DMS79 (cell line): ENCODE measurements at places on chromosomes 7 and 10.
A peak's percentile ranks its signal among the peaks of the same experiment; 100 is the strongest.

DNA sequence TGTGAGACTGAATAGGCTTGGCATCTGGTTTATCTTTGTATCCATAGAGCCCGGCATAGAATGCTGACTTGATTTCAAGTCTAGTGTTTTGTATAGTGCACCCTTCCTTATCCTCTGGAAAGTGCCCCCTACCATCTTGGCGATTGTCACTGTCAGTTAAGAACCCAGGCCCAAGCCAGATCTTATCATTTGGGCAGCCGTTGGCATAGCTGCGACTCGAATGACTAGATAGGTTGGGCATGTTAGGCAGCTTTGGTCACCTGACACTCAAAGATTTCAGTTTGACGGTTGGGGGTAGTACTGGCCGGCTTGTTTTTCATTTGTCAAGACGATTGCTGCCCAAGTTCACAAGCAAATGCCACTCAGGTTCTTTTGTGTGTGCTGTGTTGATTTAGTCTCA lies 6.6 kb downstream of the NIPSNAP2 start:
- DNase-seq = no peak

GRCh38 chr7:46559194-46559832 lies 638.2 kb upstream of the IGFBP3 start:
- DNase-seq = no peak

DNA sequence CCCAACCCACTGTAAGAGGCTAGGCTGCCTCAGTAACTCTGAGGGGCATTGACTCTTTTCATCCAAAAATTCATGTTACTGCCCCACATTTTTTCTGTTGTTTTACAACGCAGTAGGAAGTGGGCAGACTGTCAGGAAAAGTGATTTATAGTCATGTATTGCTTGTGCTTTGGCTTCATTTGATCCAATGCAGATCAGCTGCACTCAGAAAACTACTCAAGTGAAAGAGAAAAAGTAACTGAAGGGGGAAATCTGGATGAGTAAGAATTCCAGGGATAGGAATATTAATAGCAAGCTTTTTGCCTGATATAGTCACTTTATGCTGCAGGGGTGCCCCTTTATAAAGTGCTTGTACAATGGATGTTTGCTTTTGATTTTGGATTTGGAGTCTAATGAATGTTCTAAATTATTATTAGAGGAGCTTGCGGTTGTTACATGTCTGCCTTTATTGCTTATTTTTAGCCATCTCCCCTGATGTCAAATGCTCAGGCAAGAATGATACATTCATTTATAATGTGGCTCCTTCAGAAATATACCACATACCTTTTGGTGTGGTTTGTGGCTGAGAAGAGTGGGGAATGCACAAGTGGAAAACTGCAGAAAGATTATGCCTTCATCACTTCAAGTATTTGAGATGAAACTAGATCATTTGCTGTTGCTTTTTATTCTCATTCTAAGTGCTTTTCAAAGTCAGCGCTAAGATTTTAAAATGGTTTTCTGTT lies 86.1 kb downstream of the EGFR start:
- DNase-seq = peak; percentile 52

GRCh38 chr10:11074536-11075267 lies 57.0 kb downstream of the CELF2 start:
- DNase-seq = no peak

DNA sequence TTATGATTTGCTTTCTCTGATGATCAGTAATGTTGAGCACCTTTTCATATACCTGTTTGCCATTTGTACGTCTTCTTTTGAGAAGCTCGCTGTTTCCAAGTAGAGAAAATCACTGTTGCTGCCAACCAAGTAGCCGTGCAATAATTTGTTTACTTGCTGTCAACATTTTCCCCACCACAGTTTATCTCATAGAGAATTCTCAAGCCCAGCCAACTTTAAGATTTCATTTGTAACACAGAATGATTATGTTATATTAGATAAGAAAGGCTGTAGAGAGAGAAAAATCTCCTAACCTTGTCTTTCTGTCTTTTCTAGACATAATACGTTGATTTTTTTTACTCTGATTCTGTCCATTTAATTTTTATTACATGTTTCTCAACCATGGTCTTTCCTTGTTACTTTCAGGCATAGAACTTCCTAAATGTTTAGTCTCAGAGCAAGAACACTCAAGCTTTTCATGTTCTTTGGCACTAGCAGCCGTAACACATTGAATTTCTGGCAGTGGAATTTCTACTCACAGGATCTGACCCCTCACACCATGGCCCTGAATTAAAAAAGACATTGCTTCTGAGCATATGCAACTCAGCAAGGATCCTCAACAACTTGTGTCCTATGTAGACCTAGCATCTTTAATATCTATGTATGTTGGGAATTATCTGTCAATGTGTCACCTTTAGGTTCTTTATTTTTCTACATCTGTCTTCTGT lies 23.1 kb downstream of the RPA3 start:
- no peak for DNase-seq

GRCh38 chr10:6178581-6178980 lies 24.2 kb upstream of the PFKFB3 start:
- DNase-seq = no peak

GRCh38 chr7:1242606-1243289 lies 10.1 kb downstream of the UNCX start:
- no peak for DNase-seq

DNA sequence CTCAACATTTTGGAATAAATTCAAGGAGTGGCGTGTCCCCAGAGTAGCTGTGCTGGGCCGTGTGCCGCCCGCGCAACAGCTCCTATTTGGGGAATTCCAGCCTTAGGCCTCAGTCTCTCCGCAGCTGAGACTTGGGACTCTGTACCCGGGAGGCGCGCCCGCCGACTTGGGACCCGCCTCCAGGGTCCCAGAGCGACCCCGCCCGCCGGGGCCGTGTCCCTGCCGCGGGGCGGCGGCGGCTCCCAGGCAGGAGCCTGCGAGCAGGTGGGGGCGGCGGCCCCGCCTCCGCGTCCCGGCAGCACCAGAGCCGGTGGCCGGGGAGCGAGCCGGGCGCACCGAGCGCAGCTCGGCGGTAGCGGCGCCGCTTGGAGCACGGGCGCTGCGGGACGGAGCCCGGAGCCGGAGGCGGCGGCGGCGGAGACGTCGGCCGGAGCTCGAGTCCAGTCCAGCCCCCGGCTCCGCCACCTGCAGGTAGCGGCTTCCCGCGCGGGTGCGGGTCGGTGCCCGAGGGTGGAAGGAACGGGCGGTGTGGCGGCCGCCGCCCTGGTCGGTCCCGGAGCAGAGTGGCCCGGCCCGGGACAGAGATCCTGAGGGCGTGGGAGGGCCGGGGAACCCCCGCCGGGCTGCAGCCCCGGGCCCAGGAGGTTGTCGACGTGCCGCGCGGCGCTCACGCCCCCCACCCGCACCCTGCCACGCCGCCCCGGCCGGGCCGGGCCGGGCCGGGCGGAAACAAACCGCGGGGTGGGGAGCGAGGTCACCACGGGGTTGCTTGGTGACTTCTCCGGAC lies at the start of gene WIPF3:
WIPF3 (plus strand) TSS at position 301 of the 787 bp plus-strand sequence. CDS start 28,217 bp downstream, outside the sequence.
- no peak for DNase-seq

DNA sequence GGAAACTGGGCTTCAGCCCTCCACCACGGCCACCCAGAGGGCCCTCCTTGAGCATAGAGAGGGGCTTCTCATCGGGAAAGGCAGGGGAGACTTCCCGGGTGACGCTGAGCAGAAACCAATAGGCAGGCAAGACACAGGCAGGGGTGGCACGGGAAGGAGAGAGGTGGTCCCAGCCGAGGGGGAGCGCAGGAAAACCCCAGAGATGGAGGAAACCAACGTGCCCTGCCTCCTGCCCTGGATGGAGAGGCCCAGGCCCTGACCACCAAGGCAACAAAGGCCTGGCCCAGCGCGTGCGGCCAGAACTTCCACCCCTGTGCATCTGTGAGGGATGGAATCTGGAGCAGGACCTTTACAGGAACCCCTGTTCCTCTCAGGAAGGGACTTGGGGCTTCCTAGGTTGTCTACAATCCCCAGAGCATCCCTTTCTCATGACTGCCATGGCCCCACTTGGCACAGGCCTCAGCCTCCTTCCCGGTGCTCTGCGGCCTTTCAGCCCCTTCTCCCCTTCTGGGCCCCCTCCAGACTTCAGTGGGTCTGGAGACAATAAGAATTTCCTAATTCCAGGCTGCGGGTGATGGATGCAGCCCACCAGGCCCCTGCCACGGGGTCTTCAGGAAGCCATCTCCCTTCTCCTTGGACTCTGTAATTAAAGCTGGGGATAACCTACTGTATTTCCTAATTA lies 137.0 kb upstream of the RET start:
- DNase-seq = no peak

- DNase-seq = no peak
These were observed 15.8 kb downstream of the ANKRD22 start for GRCh38 chr10:88835910-88836221.

DNA sequence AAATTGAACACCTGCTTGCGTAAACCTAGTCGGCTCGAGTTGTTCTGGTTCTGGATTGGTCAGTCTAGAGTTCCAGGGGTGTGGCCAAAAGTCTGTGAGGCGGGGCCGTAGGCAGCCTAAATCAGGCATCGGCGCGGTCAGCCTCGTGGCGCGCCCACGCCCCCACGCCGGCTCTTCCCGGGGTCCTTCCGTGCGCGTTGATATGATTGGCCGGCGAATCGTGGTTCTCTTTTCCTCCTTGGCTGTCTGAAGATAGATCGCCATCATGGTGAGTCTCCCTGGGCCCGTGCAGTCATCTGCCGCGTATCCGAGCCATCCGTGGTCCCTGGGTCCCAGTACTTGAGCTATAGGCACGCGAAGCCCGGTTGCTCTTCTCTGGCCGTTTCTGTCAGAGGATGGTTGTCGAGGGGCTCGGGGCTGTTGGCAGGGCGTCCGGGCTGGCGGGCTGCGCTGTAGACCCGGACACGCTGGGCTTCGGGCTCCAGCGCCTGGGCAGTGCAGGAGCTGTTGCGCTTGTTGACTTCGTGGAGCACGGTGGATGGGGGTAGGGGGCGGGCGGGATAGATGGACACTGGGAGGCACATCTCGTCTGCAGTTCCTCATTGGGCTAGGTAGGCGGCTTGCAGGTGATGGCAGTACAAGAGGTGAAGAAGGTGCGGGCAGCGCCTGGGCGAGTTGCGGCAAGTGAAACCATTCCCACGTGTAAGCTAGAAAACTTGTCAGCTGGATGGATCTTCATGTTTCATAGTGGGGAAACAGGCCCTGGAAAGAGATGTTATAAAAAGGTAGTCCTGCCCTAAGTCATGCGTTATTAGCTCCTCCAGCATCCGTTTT lies at the start of gene RPS24:
RPS24 (plus strand) TSS at position 227 of the 834 bp plus-strand sequence; CDS start at position 266, 39 bp downstream.
- DNase-seq = peak; percentile 80

DNA sequence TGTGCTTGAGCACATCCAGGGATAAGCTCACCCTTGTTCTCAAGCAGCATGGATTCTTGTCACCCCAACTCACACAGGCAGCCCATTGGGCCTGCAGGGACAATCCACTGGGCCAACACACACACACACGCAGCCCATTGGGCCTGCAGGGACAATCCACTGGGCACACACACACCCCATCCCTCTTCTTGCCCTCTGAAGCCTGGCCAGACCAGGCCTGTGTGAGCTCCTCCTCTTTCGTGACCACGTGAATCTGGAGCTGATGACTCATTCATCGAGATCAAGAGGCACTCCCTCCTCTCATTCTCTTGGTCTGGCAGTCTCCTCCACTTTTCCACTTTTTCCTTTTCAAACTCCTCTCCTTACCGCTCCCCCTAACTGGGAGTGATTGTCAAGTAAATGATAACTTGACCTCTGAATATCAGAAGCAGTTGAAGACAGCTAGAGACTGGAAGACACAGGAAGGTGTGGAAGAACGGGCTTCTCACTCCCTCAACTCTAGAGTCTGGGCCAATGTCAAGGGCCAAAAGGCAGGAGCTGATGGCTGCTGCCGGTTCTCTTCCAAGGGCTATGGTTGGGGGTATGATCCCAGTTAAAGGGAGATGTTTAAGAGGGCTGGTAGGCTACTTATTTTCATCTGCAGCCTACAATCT lies 89.7 kb downstream of the HIPK2 start:
- no peak for DNase-seq

DNA sequence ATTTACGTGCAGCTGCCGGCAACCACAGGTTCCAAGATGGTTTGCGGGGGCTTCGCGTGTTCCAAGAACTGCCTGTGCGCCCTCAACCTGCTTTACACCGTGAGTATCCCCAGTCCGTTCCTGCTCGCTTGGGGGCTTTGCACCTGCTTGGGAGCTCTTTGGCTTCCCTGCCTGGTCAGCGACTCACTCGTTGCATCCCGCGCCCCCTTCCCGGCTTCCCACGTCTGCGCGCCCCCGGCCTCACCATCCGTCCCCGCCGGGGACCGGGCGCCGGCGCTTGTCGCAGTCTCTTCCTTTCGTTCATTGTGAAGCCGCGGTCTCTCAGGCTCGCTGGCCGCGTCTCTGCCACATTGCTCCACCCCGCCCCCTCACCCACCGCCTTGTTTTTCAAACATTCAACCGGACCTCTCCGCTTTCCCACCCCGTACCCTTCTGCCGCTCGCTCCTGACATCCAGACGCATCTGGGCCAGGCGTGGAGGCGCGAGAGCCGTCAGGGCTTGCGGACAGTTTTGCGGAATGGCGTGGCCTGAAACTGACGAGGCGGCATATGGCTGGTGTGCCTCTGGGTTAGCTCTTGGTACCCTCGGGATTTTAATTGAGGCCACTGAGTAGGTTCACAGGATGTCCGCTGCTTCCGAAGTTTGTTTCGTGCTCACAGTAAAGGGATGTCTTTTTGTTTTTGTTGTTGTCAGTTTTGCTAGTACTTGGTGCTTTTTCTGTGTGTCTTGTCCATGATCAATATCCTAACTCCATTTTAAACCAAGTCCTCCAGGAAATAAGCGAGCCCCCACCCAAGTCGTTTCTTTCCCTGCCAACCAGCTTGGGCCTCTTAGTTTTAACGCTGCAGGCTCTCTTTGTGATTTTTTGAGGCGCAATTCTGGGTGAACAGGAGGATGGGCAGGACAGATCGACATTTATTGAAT lies 639 bp downstream of the TSPAN13 start:
- DNase-seq = peak; percentile 45

- no peak for DNase-seq
These were observed 2.6 kb downstream of the TLX1 start for GRCh38 chr10:101133489-101134298.

GRCh38 chr10:55550236-55550635 lies 749.2 kb upstream of the PCDH15 start:
- no peak for DNase-seq

GRCh38 chr7:106063024-106063423 lies 49.1 kb downstream of the SYPL1 start:
- DNase-seq = no peak

- DNase-seq = no peak
These were observed 15.9 kb downstream of the TDRD1 start for GRCh38 chr10:114195079-114195478.

GRCh38 chr10:112990271-112990670 lies 40.2 kb downstream of the TCF7L2 start:
- DNase-seq = no peak

GRCh38 chr7:82056282-82056681 lies 286.4 kb upstream of the HGF start:
- no peak for DNase-seq
